ENCODE measurements at places on chromosomes 11 and 22.

DNA sequence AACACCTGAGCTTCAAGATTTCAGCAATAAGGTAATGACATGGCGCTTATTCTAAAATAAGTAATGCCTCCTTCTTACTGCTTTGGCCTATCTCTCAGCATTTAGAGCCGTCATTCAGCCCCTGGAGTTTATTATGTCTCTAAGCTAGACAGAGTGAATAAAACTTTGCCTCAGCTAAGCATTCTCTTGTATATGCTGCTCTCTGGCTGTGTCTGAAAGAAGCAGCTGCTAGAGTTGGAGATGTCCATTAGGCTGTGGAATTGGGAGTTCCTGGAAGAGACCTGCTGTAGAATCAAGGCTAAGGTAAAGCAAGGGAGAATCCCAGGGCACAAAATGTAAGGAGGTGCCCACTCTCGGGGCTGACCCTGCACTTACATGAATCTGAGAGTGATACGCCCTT is 35.5 kb upstream of the TTC12 start:
- no peak for DNase-seq

DNA sequence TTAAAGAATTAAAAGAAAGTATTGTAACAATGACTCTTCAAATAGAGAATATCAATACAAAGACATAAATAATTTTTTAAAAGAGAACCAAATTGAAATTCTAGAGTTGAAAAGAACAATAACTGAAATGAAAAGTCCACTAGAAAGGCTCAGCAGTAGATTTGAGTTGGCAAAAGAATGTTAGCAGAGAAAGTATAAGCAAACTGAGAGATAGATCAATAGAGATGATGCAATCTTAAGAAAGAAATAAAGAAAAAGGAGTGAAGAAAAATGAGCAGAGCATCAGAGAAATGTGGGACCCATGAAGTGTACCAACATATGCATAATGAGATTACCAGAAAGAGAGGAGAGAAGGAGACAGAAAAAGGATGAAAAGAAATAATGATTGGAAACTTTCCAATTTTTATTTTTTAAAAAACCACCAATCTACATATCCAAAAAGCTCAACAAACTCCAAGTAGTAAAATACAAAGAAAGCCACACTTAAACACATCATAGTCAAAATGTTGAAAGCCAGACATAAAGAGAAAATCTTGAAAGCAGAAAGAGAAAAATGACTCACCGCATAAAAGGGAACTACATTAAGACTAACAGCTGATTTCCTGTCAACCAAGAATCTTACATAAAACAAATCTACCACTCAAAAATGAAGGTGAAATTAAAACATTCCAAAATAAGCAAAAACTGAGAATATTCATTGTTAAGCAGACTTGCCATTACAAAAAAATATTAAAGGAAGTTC is 20.9 kb downstream of the NCF4 start:
- no peak for DNase-seq

GRCh38 chr11:4190098-4190497 is 95.5 kb downstream of the RRM1 start:
- DNase-seq: no peak

- DNase-seq: no peak
These were observed 8.3 kb downstream of the TSPO start for GRCh38 chr22:43159484-43160178.

GRCh38 chr11:2947744-2948143 is 18.5 kb upstream of the PHLDA2 start:
- no peak for DNase-seq

- no peak for DNase-seq
These were observed 124.4 kb upstream of the SLC5A12 start for GRCh38 chr11:26846227-26846626.

- no peak for DNase-seq
These were observed 40.7 kb upstream of the TTC12 start for GRCh38 chr11:113273720-113274119.

DNA sequence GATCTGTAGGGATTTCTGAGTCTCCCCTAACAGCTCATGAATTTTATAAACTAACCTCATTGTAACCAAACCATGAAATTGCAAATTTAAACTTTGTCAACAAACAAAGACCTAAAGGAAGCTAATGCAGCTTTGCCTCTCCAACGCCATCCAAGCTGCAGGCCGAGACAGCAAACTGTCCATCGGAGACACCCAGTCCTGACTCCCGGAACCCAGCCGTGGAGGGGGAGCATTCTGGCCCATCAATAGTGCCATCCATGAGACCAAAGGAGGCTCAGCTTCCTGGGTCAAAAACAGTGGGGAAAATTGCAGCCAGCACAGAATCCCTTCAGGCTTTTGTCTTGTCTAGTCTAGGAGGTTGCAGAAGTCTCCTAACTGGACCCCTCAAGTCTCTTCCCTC is 147.6 kb upstream of the OPCML start:
- no peak for DNase-seq

DNA sequence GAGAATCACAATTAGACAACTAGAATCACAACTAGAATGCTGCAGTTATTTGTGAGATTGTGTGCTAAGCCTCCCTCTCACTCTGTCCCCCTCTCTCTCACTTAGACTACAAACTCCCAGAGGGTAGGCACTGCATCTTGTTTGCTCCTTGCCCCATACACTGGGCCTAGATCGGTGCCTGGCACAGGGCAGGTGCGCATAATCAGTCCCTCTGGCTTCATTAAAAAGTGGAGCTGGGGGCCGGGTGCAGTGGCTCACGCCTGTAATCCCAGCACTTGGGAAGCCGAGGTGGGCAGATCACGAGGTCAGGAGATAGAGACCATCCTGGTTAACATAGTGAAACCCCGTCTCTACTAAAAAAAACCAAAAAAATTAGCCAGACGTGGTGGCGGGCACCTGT is 456.8 kb downstream of the MIAT start:
- no peak for DNase-seq

DNA sequence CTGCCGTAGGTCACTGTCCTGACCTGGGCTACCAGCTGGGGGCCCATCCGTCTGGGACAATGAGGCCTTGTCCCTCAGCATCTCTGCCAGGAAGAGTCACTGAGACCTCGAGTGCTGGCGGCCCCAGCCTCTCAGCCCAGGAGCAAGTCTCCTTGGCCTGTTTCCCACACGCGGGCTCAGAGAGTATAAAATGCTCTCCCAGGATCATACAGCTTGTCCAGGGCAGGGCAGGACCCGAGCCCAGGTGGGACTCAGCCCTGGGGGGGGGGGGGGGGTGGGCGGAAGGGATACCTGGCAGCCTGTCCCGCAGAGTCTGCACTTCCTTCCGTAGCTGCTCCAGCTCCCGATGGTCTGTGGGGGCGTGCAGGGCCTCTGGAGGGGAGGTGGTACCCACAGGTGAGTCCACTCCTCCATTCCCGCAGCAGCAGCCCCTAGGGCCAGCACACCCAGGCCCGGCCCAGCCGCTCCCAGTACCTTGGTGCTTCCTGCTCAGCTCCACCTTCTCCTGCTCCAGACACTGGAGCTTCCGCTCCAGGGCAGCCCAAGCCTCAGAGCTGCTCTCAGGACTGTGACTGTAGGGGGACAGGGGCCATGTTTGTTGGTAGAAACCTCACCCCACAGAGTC is 7.9 kb downstream of the CDC42BPG start:
- no peak for DNase-seq

- no peak for DNase-seq
These were observed 14.6 kb downstream of the MS4A18 start for GRCh38 chr11:60739114-60739513.

GRCh38 chr11:6320411-6321155 is at the start of gene CAVIN3:
TSS of gene CAVIN3 (minus strand) at chr11:6320501. CDS start at chr11:6320476, 25 bp downstream.
- no peak for DNase-seq

- no peak for DNase-seq
These were observed 26.2 kb downstream of the UBASH3B start for GRCh38 chr11:122681735-122682134.

- DNase-seq: no peak
These were observed 440.9 kb upstream of the RAG2 start for GRCh38 chr11:37038911-37039310.

DNA sequence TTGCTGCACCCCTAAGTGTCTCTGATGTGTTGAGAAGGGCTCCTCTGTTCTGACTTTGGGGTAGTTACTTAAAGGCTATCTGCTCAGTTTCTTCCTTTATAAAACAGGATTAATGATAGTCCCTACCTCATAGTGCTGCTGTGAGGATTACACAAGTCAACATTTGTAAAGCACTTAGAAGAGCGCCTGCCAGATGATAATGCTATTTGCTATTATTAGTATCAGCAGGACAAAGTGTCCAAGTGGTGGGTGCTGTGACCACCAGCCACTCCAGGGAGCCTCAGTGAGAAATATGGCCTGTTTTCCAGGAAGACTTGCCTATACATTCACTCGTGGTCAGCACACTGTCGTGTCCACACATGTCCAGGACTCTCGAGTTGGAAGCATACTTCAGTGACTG is 16.2 kb downstream of the POU2F3 start:
- DNase-seq: no peak

DNA sequence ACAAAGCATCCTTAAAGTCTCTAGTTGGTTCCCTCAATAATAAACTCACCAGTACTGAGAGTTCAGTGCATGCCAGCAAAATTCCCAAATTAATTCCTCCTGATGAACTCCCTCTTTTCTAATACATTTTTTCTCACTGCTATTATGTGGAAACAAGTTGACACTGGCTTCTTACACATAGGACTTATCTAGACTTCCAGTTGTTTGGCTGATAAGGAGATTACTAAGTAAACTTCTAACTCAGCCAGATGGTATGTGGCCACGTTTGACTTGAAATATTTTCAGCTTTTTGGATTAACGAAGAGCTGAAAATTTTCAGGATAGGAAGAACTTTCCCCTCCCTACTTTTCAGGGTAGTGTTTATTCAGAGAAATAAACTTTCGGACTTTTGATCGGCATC is 1154.2 kb upstream of the TENM4 start:
- no peak for DNase-seq

DNA sequence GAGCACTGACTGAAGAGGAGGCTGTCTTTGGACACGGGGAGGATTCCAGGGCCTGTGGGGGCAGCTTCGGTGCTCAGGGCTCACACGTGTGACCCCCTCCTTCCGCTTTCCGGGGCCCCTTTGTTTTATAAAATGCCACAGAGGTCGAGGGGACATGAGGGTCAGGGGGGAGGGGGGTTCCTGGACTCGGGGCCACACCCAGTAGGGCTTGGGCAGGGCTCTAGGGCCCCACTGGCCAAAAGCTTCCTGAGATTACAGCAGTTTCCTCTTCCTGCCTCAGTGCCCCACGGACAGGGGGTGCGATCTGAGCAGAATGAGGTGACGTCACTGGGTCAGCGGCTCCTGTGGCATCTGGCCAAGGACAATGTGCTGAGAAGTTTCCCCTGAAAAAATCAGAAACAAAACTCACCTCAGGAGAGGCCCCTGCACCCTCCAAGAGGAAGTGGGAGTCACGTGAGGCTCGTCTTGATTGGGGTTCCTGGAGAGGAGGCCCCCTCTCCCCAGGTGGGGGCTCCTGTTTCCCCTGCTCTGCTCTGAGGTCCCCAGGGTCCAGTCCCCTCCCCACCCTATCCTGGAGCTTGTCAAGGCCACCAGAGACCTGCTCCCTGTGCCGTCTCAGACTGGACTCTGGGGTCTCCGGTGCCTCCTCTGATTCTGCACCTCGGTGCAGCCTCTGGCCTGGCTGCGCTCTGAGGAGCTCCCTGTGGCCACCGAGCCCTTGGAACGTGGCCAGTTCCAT is 6.4 kb upstream of the IFITM3 start:
- DNase-seq: no peak

DNA sequence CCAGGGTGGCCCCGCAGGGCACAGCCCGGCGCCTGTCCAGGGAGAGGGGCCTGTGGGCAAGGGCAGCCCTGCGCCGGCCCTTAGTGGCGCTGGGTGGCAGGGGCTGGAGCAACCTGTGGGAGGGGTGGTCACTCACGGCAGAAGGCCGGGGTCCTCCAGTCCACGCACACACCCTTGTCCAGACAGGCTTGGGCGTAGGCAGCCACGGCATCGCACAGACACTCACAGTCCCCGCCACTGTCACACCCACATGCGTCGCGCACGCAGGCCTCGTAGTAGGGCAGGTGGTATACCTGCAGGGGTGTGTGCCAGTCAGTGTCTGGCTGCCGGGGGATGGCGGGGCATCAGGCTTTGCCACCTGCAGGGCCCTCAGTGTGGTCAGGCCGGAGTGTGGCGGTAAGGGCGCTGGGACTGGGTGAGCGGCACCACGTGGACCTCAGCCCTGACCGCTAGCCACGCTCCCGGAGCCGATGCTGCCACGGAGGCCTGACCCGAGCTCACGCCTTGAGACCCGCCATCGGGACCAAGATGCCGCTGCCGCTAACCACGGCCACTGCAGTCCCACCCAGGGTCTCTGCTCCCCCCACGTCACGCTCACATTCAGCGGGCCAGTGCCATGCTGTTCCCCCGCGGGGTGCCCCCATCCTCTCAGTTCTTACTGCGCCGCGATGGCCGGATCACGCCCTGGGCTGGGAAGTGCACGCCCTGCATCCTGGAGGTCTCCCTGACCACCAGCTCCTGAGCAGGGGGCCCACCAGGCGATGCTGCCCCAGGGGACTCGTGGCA is 12.5 kb downstream of the MUC6 start:
- DNase-seq: no peak

DNA sequence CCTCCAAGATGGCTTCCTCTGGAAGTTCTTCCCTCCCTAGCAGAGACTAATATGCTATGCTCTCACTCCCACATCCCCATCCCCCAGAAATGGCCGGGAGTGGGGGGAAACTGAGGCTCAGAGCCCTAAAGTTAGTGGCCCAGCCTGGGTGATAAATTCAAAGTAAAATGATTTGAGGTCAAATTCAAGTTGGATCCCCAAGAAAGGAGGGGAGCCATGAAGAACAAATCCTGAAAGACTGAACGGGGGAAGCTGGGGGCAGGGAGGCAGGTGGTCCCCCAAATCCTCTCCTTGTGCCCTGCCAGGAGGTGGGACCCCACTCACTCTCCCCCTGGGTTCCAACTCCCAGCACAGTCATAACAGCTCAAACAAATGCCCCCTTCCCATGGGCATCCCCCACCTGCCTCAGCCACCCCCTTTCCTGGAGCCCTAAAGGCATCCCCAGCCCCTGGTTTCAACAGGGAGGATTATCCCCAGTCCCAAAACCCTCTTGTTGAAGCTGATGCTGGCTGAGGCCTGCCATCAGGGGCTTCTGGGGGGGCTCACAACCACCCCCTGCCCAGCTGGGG is 1.1 kb downstream of the CBX6 start:
- no peak for DNase-seq

DNA sequence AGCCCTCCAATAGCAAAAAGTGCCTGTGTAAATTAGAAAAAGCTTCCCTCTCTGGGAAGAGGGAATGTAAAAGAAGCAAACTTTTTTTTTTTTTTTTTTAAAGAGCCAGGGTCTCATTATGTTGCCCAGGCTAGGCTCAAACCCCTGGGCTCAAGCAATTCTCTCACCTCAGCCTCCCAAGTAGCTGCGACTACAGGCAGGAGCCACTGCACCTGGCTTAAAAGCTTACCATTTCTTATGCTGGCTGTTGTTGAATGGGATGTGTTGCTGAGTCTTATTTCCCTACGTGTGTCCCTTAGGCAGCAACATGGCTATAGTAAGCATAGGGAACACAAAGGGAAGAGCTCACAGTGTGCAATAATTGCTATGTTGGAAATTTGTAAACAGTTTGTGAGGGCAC is 225.5 kb upstream of the CCDC90B start:
- no peak for DNase-seq
